Substantia nigra (tissue), 51 donors: ENCODE measurements at places on chromosomes 12 and 14.

DNA sequence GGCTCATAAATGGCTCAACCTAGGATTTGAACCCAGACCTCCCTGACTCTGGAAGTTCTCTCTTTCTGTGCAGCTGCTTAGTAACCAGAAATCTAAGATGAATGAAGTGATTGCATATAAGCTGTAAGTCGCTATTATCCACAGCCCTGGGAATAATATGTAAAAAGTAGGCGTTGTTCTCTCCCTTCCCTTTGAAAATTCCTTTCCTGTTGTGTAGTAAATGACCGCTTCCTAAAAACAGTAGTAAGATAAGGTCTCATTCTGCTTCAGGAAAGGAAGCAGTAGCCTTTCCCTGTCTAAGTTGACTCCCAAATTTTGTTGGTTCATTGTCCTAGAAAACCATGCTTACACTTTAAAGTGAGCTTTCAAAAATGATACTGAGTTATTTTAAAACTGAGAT is 418.3 kb downstream of the EGLN3 start:
- DNase-seq: no peak

DNA sequence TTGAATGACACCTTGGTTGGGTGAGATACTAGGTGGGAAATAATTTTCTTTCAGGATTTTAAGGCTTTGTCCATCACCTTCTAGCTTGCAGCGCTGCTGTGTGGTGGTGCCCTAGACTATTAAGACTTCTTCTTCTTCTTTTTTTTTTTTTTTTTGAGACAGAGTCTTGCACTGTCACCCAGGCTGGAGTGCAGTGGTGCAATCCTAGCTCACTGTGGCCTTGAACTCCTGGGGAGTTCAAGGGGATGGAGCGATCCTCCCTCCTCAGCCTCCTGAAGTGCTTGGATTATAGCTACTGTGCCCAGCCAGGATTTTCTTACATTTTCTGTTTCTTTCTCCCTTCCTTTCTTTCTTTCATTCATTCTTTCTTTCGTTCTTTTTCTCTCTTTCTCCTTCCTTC is 10.3 kb upstream of the MTA1 start:
- DNase-seq: no peak

- DNase-seq: no peak
These were observed 343.0 kb downstream of the RGS6 start for GRCh38 chr14:72275242-72275641.

GRCh38 chr14:79253576-79253975 is 957.7 kb downstream of the DIO2 start:
- no peak for DNase-seq

DNA sequence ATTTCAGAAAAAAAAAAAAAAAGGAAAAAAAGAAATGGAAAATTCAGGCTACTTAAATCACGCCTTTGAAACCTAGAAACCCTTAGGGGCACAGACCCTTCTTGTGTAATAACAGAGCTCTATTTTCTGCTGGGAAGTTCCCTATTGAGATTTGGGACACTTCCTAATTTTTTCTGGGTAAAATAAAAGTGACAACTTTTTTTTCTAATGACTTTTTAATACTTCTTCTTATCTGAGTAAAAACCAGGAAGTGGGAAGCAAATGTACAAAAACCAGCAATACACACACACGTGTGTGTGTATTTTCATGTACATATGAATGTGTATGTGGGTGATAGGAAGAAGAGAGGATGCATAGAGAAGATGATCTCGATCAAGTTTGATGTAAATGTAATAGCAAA is 35.8 kb downstream of the ETV6 start:
- DNase-seq: no peak

DNA sequence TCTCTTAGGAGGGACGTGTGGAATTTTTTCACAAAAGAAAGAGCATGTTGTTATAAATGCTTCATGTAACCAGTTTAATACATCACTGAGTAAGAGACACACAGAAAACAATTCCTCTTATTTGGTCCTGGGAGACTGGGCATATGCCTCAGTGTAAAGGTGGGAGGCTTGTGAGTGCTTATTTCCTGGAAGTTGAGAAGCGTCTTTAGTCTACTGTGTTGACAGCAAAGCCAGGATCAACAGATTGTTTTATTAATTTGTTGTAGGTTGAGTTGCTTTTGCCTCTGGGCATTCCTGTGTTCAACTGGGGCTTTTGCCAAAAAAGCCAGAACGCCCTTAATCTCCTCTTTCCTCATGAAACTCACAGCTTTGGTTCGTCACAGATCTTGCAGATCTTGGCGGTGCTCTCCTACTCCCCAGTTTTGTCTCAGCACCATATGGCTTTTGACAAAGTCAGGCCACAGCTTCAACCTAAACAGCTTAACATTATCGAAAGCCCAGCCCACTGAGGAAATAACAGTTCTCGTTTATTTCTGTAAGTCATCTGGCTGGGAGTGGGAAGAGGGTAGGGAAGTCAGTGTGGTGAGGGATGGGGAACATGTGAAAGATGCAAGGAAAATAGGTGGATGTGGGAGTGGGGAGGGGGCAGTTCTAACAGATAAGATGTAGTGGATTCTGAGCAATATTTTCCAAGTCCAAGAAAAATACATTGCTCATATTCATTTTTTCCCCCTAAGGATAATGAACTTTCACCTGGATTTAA is 227.2 kb downstream of the DACT1 start:
- DNase-seq: no peak

GRCh38 chr12:89547101-89547500 is 21.3 kb upstream of the POC1B start:
- DNase-seq: no peak

DNA sequence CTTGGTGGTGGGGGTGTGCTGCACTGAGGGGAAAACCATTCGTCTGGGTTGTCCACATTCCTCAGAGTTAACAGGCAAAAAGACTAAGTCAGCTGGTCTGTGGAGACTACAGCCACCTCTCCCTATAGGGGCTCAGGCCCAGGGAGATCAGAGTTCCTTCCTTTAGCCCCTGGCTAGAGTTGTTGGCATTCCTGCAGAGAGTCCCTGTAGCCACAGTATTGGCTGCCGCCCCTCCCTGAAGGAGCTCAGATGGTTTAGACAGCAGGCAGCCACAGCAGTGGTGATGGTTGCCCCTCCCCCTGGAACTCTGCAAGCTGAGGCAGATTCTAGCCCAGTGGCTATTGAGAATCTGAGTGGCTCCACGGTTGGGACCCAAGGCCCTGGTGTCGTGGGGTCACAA is 1072.5 kb upstream of the ATXN7L3B start:
- DNase-seq: no peak
